ENCODE measurements at places on chromosomes 1 and 21.

DNA sequence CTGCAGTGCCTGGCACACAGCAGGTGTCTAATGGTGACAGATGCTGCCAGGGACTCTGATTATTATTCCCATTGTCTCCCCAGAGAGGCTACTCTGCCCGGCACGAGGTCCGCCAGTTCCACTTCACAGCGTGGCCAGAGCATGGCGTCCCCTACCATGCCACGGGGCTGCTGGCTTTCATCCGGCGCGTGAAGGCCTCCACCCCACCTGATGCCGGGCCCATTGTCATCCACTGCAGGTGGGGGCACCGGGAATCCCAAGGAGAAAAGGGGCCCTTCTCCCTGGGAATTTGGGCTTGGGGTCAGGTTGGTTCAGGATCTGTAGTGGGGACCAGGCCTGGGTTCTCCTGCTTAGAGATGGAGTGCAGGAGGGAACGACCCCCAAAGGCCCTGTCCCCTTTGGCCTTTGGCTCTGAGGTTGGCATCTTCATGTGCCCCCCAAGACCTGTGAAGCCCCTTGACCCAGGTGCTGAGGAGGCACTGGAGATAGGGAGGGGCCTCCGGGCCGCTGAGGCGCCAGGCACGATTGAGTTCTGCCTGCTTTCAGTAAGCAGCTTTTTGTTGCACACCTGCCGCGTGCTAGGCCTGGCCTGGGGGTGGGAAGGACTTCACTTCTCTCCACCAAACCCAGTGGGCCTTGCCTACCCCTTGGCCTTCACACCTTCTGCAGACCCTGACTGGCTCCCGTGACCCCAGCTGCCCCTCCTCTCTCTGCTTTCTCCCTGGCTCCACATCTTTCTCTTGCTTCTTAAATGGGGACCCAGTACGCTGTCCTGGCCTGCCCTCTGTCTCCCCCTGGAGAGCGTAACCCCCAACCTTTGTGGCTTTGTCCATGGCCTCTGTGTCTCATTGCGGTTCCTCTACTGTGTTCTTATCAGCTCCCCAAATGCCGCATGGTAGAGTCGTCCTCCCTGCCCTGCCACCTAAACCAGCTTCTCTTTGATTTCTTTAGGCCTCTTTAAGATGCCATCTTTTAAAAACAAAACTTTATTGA, 76.4 kb downstream of the PTPRU start:
- DNase-seq, result no peak
- peaks cover 13% of the 10 kb centered on the region for H3K36me3 ChIP-seq
- no peak overlapping the region for H3K4me3 ChIP-seq
- no peaks in the 10 kb centered on the region for H3K27me3 ChIP-seq

DNA sequence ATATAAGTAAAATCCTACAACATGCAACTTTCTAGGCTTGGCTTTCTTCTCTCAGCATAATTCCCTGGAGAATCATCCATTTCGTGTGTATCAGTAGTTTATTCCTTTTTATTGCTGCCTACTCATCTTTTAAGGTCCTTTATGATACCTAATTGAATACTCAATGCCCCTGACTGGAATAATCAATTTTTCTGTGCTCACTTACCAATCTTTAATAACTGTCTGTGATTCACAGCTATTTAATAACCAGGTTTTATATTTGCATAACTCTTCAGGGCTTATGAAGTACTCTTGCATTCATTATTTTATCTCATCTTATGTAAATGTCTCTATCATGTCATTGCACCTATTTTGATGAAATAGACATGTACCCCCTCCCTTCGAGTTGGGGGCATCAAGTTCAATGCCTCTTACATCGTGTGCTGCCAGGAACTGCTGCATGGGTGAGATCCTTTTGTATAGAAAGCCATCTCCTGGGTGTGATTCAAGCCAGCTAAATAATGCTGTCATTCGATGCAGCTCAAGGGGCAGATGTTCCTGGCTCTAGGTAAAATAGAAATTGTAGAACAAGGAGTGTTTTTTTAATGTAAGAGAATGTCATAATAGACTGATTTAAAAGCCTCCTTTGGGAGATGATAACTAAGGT, 222.7 kb downstream of the SLC35F3 start:
- no peaks in the 10 kb centered on the region for H3K4me1 ChIP-seq
- no peak overlapping the region for H3K4me3 ChIP-seq
- DNase-seq, result no peak
- H3K27ac ChIP-seq, result no peak overlapping the region
- no peaks in the 10 kb centered on the region for H3K27me3 ChIP-seq

DNA sequence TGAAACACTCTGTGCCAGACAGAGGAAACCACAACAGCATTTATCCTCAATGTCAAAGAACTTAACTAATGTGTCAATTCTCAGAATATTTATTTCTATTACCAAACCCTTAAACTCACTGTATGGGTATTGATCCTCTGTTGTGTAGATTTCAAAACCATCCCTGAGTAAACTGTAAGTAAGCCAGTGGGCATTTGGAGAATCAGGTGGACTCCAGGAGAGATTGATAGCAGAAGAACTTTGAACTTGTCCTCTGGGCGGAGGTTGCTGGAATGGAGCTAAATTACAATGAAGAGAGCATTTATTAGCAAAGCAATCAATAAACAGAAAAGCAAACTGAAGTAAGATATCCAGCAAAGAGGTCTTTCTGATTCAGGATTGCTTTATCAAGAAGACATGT, 216.1 kb downstream of the USH2A start:
- H3K36me3 ChIP-seq, result no peaks in the 10 kb centered on the region
- no peak overlapping the region for H3K27ac ChIP-seq
- no peak overlapping the region for H3K4me3 ChIP-seq
- no peaks in the 10 kb centered on the region for H3K4me1 ChIP-seq
- DNase-seq, result no peak

- peaks cover 7% of the 10 kb centered on the region for H3K36me3 ChIP-seq
- H3K4me1 ChIP-seq, result peaks cover 4% of the 10 kb centered on the region
- H3K27ac ChIP-seq, result no peak overlapping the region
- DNase-seq, result no peak
- H3K4me3 ChIP-seq, result no peak overlapping the region
These were observed 30.6 kb downstream of the VANGL2 start for GRCh38 chr1:160431006-160431405.

DNA sequence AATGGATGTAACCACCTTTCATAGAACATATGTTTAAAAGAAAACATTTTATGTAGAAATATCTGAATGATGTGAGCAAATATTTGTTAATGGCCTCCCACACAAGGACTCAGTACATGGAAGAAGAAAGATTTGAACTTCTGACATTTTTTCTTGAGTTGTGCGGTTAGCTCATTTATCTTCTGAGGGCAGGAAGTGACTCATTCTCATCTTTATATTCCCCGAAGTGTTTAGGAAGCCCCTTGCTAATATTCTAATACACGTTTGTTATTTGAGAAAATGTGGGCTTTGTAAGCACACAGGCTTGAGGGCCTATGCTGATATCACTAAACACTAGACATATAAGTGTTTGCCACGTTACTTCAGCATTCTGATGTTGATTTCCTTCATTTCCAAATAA, 392.5 kb upstream of the PTBP2 start:
- peaks cover 5% of the 10 kb centered on the region for H3K4me1 ChIP-seq
- H3K4me3 ChIP-seq, result no peak overlapping the region
- no peak overlapping the region for H3K27ac ChIP-seq

- H3K36me3 ChIP-seq, result no peaks in the 10 kb centered on the region
- no peak for DNase-seq
- peaks cover 9% of the 10 kb centered on the region for H3K27me3 ChIP-seq
- no peaks in the 10 kb centered on the region for H3K4me1 ChIP-seq
- no peak overlapping the region for H3K27ac ChIP-seq
These were observed 28.8 kb upstream of the TRIM17 start for GRCh38 chr1:228445490-228445842.

DNA sequence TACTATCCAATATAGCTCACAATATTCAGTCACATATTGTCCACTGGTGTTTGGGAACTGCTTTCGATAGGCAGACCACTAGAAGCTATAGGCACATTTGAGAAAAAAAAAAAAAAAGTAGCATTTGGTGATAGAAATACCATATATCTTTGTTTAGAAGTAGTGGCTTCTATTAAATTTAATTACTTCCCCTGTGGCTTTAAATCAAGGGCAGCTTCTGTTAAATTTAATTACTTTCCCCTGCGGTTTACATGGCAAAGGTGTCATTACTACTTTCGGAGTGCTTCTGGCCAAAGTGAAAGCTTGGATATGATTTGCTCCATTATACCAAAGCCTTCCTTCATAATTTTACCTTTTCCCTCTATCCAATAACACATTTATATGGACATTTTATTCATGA, 229.9 kb downstream of the TTLL7 start:
- no peak for DNase-seq
- H3K27ac ChIP-seq, result no peak overlapping the region
- no peak overlapping the region for H3K4me3 ChIP-seq
- no peaks in the 10 kb centered on the region for H3K27me3 ChIP-seq
- no peaks in the 10 kb centered on the region for H3K36me3 ChIP-seq

- no peak overlapping the region for H3K27ac ChIP-seq
- no peaks in the 10 kb centered on the region for H3K36me3 ChIP-seq
- no peak for DNase-seq
- H3K4me1 ChIP-seq, result peaks cover 16% of the 10 kb centered on the region
These were observed 56.6 kb downstream of the PLXNA2 start for GRCh38 chr1:208187499-208188041.

GRCh38 chr1:30534551-30534940, 188.8 kb downstream of the MATN1 start:
- no peak overlapping the region for H3K4me3 ChIP-seq
- no peaks in the 10 kb centered on the region for H3K36me3 ChIP-seq
- H3K4me1 ChIP-seq, result no peaks in the 10 kb centered on the region
- H3K27ac ChIP-seq, result no peak overlapping the region
- no peaks in the 10 kb centered on the region for H3K27me3 ChIP-seq

- H3K27me3 ChIP-seq, result peaks cover 4% of the 10 kb centered on the region
- H3K4me1 ChIP-seq, result no peaks in the 10 kb centered on the region
- no peak overlapping the region for H3K27ac ChIP-seq
- DNase-seq, result no peak
- no peak overlapping the region for H3K4me3 ChIP-seq
These were observed 11.9 kb downstream of the ACTRT2 start for GRCh38 chr1:3033040-3033789.
